ENCODE measurements at places on chromosomes 6 and 20. TPM values are rescaled to one million over a fixed set of nuclear protein-coding genes. Genes with fewer than 3 reads are reported as not detected.

HTR1E gene
- total RNA-seq, result not detected

NPEPL1 gene
- total RNA-seq, result 36.0 TPM

MDFI gene
- total RNA-seq, result 0.67 TPM

MAPK14 gene
- total RNA-seq, result 26.6 TPM

ANKRD66 gene
- not detected for total RNA-seq

SLC22A16 gene
- not detected for total RNA-seq

SLC22A23 gene
- total RNA-seq, result 8.9 TPM

PNLDC1 gene
- total RNA-seq, result 0.08 TPM

DCBLD1 gene
- 27.9 TPM for total RNA-seq

SLC22A1 gene
- total RNA-seq, result 2.0 TPM

LY86 gene
- total RNA-seq, result not detected

RSPO3 gene
- 66.8 TPM for total RNA-seq

MMP24 gene
- total RNA-seq, result 31.0 TPM

CFAP61 gene
- 0.20 TPM for total RNA-seq

CAGE1 gene
- not detected for total RNA-seq

HLA-E gene
- total RNA-seq, result 56.6 TPM

Data from A549 treated with Hydrocortisone at 1 μM for 4 hours (cell line).